ENCODE measurements at places on chromosomes 2 and 18.

- DNase-seq: no peak
Measured at GRCh38 chr2:95530734-95531133, 46.2 kb upstream of the TRIM43B start.

- DNase-seq: no peak
Measured at GRCh38 chr2:203744091-203744490, 37.7 kb downstream of the CD28 start.

- no peak for DNase-seq
Measured at GRCh38 chr2:176579608-176580007, 310.4 kb downstream of the MTX2 start.

GRCh38 chr2:234289834-234290590 lies 206.9 kb downstream of the ARL4C start:
- no peak for DNase-seq

GRCh38 chr2:159201360-159202063 lies 85.0 kb downstream of the WDSUB1 start:
- DNase-seq: no peak

DNA sequence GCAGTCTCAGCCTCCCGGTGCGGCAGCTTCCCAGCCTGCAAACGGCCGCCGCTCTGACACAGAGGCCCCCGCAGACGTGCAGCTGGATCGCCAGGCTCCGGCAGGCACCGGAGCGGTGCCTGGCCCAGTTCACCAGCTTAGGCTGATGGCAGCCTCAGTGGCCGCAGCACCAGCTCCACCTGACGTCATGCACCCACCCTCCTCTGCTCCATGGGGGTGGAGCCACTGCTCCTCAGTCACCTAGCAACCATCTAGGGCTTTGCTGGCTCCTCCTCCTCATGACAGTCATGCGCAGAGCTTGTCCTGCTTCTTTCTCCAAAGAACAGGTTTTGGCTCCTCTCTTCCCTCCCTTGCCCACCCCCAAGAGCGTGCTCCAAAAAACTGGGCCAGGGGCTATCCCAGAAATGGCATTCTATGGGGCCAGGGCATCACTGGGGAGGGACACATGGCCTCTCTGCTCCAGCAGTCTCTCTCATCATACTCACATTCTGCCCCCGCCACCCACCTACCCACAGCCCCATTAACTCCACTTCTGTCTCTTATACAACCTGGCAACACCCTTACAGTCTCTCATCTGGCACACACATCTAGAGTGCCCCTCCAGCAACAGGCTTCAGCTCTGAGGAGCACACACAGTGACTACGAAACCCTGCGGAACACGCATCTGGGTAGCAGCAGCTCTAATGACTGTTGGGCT lies 5.5 kb downstream of the DCTN1 start:
- peak; percentile 90 for DNase-seq

- DNase-seq: no peak
Measured at GRCh38 chr2:179186126-179186525, 78.5 kb downstream of the SESTD1 start.

- peak; percentile 59 for DNase-seq
Measured at GRCh38 chr2:233852056-233852455, 2.3 kb downstream of the HJURP start.

DNA sequence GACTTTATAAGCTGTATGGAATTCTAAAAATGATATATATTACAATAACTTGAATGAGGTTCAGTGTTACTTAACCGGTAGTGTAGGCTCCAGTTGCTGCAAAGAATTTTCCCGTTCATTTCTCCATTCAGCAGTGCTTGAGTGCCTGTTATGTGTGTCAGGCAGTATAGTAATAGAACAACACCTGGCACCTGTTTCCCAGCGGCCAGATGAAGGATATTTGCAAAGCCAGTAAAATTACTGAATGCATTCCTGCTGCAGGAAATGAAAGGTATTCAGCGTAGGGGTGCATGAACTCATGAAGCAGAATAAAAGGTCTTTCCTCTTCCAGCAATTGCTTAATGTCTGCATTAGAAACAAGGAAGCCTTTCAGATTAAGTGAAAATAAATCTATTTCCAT lies 18.8 kb downstream of the YPEL5 start:
- DNase-seq: no peak

DNA sequence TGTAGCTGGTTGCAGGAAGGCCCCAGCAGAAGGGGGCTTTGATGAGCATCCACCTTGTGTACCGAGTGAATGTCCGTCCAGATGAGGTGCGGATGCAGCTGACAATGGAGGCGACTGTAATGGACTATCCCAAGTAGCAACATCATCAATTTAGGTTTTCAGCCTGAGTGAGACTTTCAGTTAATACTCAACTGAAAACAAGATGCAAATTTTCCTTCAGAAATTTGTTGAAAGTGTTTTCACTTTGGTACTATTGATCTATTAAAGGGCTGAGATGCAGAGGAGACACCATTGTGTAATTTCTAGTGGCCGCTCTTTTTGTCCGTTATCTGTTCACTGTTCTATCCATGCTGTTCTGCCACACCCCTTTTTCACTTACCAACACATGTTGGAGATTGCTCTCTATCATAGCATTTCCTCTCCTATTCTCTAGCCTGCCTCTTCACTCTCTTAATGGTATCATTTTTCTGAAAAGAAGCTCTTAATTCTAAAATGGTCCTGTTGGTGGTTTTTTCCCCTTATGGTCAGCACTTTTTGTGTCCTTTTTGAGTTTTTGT lies 12.0 kb upstream of the CASP8 start:
- no peak for DNase-seq

GRCh38 chr2:73984922-73985307 lies 205 bp downstream of the TET3 start:
- no peak for DNase-seq

GRCh38 chr2:33412920-33413319 lies 63.5 kb upstream of the RASGRP3 start:
- DNase-seq: no peak

DNA sequence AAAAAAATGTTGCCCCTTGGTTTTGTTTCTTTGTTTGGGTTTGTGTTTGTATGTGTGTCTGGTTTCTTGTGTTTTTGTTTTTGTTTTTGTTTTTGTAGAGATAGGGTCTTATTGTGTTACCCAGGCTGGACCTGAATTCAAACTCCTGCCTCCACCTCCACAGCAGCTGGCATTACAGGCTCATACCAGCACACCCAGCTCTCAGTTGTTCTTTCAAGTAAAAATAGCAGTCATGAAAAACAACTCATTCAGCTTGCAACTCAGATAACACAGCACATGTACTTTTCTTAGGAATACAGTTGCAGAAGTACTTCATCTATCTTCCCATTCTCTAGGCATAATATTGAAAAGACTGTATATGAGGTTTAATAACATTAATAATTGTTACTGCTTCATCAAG lies 37.0 kb downstream of the ZC3H8 start:
- no peak for DNase-seq

DNA sequence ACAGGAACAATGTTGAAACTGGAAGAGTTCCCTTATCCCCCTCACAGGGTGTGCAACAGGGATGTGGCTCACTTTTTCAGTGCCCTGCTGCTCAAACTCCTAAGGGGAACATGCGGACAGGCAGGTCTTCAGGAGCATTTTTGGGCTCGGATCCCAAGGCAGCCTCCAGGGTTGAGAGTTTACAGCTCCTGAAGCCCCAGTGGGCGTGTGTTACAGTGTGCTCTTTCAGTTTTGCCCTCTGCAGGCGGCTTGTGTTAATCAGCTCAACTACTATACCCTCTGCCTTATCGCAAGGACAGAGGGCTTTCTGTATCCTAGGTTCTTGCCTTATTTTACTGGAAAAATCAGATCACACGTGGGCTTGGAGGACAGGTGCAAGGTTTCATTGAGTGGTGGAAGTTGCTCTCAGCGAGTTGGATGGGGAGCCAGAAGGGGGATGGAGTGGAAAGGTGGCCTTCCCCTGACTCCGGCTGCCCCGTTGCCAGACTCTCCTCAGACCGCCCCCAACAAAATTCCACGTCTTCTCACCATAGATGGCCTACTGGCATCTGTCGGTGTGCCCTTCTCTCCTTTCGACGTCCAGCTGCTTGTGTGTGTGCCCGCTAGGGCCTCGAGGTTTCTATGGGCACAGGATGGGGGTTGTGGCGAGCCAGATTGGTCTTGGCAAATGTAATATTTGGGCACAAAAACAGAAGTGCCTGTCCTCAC lies 541.9 kb downstream of the TMX3 start:
- no peak for DNase-seq

DNA sequence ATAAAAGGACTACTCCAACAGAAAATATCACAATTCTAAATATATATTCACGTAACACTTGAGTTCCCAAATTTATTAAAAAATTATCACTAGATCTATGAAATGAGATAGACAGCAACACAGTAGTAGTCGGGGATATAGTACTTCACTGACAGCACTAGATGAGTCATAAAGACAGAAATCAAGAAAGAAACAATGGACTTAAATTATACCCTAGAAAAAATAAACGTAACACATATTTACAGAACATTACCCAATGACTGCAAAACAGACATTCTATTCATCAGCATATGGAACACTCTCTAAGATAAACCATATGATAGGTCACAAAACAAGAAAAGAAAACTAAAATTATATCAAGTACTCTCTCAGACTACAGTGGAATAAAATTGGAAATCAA lies 429.4 kb downstream of the MBD2 start:
- no peak for DNase-seq

- DNase-seq: no peak
Measured at GRCh38 chr2:8107621-8108378, 574.1 kb upstream of the ID2 start.

- DNase-seq: no peak
Measured at GRCh38 chr2:120699292-120699691, 36.4 kb upstream of the GLI2 start.

DNA sequence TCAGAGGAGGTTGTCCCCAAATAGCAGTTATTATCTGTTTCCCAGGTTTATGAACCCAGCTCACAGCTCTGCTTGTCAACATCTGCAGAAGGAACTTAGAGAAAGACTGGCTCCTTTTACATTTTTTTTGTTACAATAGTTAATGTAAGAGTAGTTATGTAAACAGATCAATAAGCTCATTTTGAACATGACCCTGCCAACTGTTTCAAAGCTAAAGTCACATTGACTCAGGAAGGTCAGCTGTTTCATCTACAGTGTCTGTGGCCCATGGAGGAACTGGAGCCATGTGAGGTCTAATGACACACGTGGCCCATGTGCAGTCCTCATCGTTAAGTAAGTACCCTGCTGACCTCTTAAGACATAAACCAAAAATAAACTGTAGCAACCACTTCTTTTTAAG lies 97.1 kb downstream of the SH3RF3 start:
- no peak for DNase-seq

DNA sequence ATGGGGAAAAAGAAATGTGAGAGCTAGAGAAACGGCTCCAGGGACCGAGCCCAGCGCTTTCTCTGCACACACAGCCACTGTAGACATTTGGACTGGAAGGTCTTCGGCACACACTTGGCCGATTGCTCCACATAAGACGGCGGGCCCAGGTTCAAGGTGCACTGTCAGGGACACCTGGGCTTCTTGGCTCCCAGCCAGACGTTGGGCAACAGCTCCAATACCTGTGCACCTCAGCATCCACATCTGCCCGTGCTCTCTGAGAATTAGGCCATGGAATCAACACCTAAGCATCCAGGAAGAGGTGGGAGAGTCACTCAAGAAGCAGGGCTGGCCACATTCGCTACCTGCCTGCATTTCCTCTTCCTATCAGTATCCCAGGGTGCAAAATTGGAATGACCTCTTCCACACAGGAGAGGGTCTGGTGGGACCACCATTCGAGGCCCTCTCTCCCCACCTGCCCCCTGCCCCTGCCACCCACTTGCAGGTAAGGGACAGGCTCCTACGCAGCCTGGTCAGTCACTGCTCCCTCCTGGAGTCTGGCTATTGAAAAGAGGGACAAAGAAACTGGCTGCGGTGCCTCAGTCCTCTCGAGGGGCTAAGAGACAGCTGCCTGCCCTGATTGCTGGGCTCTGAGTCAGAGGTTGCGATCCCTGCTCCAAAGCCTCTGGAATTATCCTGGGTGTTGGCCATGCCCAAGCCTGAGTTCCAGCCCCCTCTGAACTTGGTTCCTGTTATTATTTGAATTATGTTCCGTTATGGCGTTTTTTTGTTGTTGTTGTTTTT lies 40.1 kb upstream of the TAF1B start:
- DNase-seq: peak; percentile 79

DNA sequence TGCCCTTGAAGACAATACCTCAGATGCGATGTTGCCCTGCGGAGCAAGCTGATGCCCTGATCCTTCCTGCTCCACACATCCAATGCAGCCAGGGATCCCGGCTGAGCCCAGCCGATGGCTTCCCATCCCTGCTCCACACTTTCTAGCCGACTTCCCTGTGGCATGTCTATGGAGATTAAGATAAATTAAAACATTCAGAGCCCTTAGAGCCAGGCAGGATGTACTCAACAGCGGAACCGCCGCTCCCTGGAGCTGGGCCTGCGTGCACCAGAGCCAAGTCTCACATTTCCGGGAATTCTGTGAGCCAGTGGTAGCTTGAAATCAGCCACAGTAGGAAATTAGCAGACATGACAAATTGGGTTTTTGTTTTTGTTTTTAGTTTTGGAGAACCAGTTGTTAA lies 620.6 kb downstream of the GALR1 start:
- no peak for DNase-seq

DNA sequence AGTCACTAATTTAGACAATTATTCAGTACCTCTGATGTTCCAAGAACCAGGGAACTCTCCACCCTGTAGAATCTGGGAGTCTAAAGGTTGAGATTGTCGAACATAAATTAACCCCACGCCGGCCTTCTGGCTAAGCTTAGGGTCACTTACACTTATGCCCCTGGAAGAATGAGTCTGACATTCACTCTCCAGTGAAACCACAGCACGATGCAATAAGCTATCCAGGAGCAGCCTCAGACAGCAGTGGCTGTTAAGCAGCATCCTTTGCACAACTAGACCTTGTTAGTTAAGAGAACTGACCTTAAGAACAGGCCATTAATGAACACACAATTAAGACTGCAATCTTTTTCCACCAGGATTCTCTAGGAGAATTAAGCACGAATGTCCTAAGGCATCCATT lies 25.0 kb downstream of the SH3YL1 start:
- DNase-seq: no peak

DNA sequence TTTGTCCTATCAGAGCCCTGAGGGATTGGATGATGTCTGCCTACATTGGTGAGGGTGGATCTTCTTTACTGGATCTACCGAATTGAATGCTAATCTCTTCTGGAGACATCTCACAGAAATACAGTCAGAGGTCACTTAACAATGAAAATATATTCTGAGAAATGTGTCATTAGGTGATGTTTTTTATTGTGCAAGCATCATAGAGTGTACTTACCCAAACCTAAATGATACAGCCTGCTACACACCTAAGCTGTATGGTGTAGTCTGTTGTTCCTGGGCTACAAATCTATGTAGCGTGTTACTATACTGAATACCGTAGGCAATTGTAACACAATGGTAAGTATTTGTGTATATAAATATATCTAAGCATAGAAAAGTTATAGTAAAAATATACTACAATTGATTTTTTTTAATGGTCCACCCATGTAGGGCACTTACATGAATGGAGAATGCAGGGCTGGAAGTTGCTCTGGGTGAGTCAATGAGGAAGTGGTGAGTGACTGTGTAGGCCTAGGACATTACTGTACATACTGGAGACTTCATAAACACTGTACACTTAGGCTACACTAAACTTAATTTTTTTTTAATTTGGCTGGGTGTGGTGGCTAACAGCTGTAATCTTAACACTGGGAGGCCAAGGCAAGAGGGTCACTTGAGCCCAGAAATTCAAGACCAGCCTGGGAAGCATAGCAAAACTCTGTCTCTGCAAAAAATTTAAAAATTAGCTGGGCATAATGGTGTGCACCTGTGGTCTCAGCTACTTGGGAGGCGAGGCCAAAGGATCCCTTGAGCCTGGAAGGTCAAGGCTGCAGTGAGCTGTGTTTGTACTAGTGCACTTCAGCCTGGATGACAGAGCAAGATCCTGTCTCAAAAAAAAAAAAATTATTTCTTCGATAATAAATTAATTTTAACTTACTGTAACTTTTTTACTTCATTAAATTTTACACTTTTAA lies 226.3 kb upstream of the UBE2E3 start:
- no peak for DNase-seq

- DNase-seq: no peak
Measured at GRCh38 chr2:161761160-161761559, 136.9 kb downstream of the SLC4A10 start.

All from posterior vena cava (tissue), 2 donors.